Stimulated activated CD4-positive, alpha-beta T cell treated with anti-CD3 and anti-CD28 coated beads, Interleukin-4, amount 100 ng/mL, for 48 hours (primary cell): ENCODE measurements at places on chromosomes 4 and X.
A peak's percentile ranks its signal among the peaks of the same experiment; 100 is the strongest.

DNA sequence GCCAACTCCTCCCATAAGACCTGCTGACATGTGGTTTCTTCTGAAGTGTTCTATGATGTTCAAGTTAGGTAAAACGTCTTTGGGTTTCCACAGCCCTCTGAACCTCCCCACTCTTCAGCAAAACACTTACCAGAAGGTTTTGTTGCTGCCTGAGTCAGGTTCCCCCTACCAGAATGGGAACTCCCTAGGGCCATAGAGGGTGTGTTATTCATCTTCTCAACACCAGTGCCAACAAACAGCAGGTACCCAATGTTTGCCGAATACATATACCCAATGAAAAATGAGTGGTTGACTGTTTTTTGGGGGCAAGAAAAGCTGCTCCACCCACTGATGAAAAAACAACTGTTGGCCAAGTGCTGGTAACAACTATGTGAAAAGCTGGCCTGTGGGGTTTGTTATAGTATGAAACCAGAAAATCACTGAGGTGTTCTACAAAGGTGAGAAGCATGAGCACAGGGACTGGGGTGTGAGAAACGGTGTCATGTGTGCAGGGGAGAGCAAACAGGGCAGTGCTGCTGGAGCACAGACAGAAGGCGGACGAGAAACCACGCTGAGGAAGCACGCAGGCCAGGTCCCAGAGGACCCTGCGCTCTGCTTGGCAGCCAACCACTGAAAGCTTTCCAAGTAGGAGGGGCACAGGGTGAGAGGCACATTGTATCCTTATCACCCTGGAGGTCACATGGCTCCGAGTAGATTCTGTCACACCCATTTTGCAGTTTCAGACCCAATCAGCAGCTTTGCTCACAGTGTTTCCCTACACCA, 28.8 kb downstream of the ATP8A1 start:
- no peak for DNase-seq

GRCh38 chr4:171814545-171814944, 1.3 kb downstream of the GALNTL6 start:
- DNase-seq: no peak

DNA sequence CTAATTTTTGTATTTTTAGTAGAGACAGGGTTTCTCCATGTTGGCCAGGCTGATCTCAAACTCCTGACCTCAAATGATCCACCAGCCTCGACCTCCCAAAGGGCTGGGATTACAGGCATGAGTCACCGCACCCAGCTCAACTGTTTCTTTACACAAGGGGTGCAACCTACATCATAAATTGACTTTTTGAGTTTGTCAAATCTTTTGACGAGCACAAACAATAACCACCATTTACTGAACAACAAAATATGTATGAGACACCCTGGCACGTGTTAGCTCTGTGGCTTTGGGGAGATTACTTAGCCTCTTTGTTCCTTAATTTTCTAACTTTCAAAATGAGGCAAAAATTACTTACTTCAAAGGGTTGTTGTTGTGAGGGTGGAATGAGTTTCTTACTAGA, 23.5 kb upstream of the SLC34A2 start:
- DNase-seq: no peak

GRCh38 chrX:109485470-109486340, 3.8 kb upstream of the GUCY2F start:
- peak; percentile 31 for DNase-seq

- DNase-seq: no peak
Measured at GRCh38 chr4:187393531-187394344, 601.8 kb upstream of the ZFP42 start.

- no peak for DNase-seq
Measured at GRCh38 chr4:174607792-174608191, 85.5 kb upstream of the HPGD start.

GRCh38 chr4:52641854-52642563, 17.1 kb downstream of the USP46 start:
- DNase-seq: no peak

GRCh38 chrX:104113222-104113965, 1.1 kb downstream of the ZCCHC18 start:
- DNase-seq: peak; percentile 29

DNA sequence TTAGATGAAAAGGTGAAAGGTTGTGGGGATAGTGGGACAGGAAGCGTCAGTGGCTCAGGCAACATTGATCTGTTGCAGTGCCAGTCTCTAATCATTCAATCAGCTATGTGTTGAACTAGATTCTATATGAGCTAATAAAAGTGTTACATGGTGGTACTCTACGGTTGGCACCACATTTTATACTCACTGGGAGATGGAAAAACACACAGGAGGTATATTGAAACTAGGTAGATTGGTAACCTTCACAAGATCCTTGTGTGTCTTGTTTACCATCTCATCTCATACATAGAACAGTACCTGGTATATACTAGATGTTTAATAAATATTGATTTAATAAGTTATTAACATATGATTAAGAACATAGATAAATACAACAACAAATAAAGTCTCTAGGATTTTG, 152.7 kb downstream of the NAA11 start:
- no peak for DNase-seq

DNA sequence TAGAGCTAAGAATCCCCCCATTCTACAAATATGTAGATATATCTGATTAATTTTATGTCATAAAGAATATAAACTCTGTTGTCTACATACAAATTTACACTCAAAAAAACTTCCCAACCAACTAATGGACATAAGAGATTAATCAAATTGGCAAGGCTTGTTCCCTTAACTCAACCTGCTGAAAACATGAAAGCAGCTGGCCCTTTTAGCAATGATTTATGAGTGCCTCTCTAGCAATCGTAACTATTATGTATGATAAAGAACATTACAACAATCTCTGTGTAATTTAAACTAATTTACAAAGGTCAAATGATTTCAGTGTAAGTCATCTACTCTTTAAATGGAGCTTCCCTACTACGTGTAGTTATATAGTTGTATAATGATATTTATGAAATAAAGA, 83.1 kb upstream of the FTHL17 start:
- no peak for DNase-seq

GRCh38 chrX:96576368-96576767, 108.3 kb upstream of the DIAPH2 start:
- DNase-seq: no peak

DNA sequence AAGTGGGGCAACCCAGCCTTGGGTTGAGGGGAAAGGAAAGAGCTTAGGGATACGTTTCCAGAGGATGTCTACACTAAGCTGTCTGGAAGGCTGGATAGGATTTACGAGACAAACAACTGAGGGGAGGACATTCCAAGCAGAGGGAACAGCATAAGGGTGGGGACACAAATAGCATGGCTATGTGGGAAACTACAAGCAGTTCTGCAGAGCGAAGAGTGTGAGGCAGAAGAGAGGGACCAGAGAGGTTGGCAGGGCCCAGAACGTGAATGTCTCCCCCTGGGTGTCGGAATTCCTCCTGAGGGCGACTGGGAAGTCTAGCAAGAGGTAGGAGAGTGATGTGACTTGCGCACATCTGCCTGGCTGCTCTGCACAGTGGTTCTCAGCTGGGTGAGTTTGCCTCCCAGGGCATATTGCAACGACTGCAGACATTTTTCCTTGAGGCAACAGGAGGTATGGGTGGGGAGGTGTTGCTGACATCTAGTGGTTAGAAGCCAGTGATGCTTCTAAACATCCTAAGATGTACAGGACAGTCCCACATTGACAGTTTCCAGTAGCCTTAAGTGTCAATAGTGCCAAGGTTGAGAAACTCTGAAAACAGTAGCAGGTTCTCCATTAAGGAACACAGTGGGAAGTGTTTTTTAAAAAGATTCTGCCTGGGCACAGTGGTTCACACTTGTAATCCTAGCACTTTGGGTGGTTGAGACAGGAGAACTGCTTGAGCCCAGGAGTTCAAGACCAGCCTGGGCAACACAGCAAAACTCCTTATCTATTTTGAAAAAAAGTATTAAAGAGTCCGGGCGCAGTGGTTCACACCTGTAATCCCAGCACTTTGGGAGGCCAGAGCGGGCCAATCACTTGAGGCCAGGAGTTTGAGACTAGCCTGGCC, 9.2 kb downstream of the NDUFA1 start:
- no peak for DNase-seq

DNA sequence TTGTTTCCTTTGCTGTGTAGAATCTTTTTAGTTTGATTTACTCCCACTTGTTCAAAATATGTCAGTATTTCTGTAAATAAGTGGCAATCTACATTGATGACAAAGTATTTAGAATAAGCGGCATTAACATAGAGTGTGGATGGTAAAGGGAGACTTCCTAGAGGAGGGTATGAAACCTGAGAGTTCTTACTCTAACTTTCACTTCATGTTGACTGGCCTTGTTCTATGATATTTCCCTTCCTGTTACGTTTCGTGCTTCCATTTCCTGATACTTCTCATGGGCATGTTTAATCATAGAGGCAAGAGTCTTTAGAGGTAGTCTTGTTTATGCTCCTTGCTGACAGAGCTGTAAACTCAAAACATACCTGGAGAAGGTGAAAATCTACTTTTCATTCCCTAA, 408.9 kb downstream of the GLUD2 start:
- no peak for DNase-seq

DNA sequence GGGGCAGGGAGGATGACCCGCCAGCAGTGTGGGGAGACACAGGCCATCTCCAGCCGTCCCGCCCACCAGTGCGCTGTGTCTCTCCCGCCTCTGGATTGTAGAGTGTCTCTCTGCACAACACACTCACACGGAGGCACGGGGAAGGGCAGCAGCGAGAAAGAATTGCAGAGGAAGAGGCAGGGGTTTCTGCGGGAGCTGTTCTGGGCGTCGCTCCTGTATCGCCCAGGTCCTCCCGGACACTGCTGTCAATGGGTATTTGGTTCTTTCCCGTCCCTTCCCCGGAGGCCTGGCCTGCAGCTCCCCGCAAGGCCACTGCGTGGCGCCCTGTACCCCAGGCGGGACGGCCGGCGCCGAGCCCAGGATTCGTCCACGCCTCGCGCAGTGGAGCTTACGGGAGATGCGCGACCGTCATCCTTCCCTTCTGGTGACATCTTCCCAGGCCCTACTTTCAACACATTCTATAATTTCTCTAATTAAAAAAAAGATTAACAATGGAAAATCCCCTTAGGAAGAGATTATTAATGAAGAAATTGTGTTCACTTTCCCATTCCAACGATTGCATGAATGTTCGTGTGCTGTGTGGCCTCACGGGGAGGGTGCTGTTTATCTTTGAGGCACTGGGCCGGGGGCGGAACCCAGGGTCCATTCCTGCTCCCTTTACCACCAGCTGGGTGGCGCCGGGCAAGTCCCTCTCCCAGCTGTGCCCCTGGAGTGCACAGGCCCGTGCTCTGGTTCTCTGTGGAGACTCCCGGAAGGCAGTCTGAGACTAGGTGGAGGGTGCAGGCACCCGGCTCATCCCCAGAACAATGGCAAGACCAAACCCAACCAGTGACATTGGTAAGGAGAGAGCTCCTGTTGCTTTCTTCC, 95.7 kb downstream of the CPZ start:
- peak; percentile 22 for DNase-seq

DNA sequence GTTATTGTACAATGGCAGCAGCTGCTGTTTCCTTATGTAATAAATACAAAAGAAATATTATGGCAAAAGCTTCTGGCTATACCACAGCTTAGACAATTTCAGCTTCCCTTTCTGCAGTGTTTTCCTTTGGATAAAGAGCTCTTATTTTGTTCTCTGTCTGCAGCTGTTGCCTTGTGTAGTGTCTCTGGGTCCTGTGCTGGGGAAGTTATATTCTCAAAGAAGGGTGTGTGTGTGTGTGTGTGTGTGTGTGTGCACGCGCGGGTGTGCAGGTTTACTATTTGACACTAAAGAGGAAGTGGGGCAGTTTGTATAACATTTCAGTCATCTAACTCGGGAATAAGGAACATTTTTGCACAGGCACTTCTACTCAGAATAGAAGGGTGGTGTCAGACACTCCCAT, 83.6 kb downstream of the REPS2 start:
- no peak for DNase-seq

DNA sequence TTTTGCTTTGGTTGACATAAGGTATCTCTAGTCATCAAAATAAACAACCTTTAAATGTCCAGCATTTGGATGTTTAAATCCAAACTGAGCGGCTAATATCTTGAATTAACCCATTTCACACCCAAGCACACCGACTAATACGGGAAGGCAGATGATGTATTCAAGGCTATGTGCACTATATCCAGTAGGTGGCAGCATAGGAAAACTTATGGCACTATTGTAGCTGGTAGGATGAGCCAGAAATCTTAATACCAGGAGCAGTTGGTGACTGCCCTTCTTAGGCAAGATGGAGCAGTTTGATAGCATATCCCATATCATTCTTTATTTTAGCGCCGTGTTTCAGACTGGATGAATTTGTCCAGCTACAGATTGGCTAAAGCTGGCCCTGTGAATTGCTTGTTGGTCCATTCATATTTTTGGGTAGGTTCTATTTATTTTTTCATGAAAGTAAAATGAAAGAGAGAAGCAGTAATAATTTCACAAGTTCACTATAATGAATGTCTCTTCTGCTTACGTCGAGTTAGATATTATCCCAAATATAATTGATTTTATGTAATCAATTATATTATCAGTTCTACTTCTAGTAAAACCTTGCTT, 24.4 kb downstream of the UCHL1 start:
- DNase-seq: no peak

GRCh38 chr4:113077575-113077974, 28.1 kb downstream of the ANK2 start:
- DNase-seq: no peak

GRCh38 chr4:102429553-102429952, 71.6 kb upstream of the NFKB1 start:
- DNase-seq: no peak

DNA sequence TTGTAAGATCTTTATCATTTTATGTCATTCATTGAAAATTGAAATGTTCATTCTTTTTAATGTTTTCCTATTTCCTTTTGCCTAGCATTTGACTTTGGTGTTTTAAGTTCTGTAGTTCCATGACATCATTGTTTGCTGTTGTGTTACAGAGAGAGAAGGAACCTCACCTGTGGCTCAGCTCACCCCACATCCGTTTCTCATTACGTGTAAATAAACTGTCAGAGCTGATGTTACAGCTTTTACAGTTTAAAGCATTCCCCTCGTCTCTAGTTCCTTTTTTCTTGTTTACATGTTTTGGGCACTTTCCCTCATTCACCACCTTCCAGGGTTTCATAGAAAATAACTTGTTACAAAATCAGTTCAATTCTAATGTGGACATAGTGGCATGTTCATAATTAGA, 137.2 kb downstream of the FNIP2 start:
- no peak for DNase-seq

GRCh38 chr4:110671679-110672078, 48.8 kb upstream of the PITX2 start:
- no peak for DNase-seq

- DNase-seq: no peak
Measured at GRCh38 chr4:41665636-41666207, 82.8 kb downstream of the PHOX2B start.

GRCh38 chrX:2299871-2300270, 200.9 kb downstream of the DHRSX start:
- no peak for DNase-seq

GRCh38 chrX:20988118-20988517, 386.1 kb upstream of the CNKSR2 start:
- DNase-seq: no peak
